CD4-positive, alpha-beta T cell (primary cell): ENCODE measurements at places on chromosomes 11 and 22.

- no peak for DNase-seq
Observed at GRCh38 chr11:64568041-64568571, 22.9 kb upstream of the SLC22A12 start.

GRCh38 chr11:101807531-101807930, 107.3 kb upstream of the CEP126 start:
- no peak for DNase-seq

- DNase-seq, result no peak
Observed at GRCh38 chr11:128210148-128210940, 377.0 kb downstream of the ETS1 start.

DNA sequence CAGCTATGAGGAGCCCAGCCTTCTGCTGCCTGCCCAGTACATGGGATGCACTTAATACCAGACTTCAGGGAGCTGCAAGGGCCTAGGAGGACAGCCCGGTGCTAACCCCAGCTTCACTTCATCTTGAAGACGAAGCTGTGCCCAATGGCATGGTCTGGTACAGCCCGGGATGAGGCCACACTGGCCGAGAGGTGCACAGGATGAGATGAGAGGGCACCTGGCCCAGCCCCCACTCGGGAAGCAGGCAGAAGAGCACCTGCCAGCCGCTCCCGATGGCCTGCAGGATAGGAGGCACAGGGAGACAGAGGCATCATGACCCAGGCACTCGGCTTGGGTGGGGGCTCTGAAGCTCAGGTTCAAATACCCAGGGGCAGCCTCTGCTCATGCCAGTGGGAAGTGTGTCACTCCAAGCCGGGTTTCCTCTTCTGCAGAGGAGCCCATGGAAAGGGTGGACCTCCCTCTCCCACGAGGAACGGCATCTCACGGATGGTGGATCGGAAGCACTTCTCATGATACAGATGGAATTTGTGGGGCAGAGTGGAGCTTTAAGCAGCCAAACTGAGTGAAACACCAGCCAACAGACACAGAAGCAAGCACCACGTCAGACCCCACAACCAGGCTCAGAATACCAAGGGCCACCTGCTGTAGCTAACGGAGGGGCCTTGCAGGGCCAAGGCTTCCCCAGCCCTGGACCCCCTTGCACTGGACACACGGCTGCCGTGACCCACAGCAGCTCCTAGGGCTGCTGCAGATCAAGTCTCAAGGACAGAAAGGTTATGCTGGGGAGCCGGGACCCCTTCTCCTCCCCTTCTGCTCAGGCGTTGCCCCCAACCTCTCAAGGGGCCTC, 875.2 kb downstream of the BRD1 start:
- no peak for DNase-seq

DNA sequence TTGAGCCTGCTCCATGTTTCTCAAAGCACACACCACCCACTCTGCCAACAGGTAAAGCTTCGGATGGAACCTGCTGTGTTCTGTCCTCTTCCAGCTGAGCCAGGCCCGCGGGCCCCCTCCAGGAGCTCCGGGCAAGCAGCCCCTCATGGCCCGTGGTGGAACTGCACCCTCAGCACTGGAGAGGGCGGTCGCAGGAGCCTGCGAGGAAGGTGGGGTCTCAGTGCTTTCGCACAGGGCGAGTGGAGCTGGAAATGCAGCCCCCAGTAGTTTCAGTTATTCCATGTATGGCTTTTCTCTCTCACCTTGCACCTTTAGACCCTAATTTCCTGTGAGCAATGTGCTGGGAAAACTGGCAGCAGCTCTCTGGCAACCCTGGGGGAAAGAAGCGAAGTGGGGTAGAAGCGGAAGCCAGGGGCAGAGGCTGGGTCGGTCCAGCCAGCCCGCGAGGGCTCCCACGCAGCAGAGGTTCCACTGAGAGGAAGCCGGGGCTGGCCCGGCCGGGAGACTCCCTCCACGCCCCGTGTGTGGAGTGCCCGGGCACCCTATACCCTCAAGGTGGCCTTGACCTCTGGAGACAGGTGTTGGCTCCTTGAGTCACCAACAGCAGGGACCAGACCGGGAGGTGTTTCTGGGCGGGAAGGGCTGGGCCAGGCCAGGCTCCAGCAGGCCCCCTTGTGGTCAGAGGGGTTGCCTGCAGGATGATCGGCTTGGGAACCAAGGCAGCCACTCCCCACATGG, 119.9 kb upstream of the TMEM45B start:
- peak; percentile 70 for DNase-seq

DNA sequence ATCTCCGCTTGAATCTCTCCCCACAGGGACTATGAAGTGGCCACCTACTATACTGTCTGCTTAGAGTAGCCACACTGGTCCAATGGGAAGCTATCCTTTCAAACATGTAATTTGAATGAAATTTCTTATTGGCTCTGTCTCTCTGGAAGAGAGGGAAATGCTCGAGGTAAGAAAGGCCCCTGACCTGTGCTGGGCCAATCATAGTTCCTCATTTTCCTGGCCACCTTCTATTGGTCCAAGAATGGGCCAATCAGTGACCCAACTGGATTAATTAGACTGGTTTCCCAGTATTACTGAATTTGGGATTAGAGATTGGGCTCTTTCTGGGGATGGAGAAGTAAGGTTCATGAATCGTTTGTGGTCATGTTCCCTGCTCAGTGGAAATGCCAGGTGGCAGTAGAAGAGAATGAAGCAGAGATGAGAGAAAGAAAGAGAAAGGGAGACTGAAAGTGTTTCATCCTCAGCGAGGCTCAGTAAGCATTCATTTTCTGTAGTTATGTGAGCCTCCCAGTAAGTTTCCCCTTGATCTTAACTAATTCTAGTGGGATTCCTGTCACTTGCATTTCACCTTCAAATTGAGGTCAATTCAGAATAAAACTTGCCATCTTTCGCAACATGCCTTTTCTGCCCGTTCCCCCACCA, 8.4 kb upstream of the MMP20 start:
- no peak for DNase-seq

DNA sequence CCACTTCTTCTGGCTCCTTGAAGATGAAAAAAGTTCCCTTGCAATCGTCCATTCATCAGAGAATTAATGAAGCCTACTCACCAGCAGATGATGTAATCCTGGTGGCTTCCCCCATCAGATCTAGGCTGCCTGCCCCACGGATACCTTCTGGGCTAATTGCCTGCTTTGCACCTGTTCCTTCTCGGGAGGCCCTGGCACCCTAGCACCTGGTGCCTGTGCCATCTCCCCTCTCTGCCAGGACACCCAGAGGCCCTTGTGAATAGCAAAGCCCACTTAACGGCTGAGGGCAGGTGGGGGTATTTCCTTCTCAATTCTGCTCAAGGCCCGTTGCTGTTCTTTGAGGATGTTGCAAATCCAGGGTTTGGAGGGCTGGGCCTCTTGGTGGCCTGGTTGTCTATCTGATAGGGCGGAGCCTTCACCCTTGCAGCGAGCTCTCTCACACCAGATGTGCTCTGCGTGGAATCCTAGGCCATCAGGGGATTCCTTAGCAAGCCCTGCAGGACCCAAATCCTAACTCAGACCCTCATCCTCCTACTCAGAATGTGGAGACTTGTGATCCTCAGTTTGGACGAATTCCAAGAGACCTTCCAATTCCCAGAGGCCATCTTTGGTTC, at the start of gene LMO2:
TSS of gene LMO2 (minus strand) at position 363 of the 614 bp plus-strand sequence. CDS start 22,360 bp downstream, outside the sequence.
- no peak for DNase-seq

GRCh38 chr11:19892387-19892786, 179.8 kb downstream of the NAV2 start:
- DNase-seq, result no peak

- no peak for DNase-seq
Observed at GRCh38 chr11:123363556-123363955, 66.5 kb upstream of the GRAMD1B start.

GRCh38 chr11:117096201-117096991, 1.8 kb downstream of the SIK3 start:
- DNase-seq, result peak; percentile 40

GRCh38 chr22:24550028-24550901, 4.7 kb downstream of the GUCD1 start:
- no peak for DNase-seq

DNA sequence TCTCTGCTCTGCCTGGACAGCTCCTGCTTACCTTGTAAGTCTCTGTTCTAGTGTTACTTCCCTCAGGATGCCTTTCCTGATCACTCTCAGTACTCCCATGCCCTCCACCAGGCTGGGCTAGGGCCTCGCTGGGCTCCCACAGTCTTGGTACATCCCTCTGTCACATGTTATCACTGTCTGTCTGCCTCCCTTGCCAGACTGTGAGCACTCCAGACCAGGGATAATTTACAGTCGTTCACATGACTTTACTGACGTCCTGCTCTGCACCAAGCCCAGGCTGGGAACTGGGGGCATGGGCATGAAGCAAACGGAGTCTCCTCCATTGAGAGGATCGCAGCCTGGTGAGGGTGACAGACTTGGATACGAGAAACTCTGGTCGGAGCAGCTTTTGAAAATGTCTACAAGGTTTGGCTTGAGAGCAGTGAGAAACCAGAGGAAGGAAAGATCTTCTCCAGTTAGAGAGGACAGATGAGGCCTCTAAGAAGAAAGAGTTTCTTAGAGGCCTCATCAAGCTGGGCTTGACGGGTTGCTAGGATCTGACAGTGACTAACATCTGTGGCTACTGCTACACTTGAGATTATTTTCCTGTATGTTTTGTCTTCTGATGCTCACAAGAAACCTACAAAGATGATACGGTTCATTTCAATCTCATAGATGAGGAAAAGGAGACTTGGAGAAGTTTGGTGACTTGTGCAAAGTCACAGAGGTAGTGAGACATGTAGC, 12.5 kb downstream of the USP35 start:
- peak; percentile 26 for DNase-seq

- no peak for DNase-seq
Observed at GRCh38 chr22:24039046-24039445, 27.9 kb downstream of the CABIN1 start.

DNA sequence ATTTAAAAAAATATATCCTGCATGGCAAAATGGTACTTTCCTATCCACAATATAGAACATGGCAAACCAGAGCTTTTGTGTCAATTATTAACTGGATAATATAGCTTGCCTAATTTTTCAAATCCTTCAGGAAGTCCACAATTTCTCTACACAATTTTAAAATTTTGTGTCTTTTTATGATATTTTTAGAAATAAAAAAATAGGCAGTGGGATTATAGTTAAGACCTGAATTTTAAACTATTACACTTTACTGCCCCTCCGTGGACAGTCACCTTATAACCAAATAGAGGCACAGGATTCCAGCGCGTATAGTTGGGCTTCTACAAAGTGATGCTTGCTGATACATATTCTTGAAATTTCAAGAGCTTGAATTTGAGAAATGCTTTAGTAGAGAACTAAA, 2.1 kb upstream of the DMC1 start:
- no peak for DNase-seq

GRCh38 chr11:127217452-127218274, 217.1 kb upstream of the KIRREL3 start:
- no peak for DNase-seq

DNA sequence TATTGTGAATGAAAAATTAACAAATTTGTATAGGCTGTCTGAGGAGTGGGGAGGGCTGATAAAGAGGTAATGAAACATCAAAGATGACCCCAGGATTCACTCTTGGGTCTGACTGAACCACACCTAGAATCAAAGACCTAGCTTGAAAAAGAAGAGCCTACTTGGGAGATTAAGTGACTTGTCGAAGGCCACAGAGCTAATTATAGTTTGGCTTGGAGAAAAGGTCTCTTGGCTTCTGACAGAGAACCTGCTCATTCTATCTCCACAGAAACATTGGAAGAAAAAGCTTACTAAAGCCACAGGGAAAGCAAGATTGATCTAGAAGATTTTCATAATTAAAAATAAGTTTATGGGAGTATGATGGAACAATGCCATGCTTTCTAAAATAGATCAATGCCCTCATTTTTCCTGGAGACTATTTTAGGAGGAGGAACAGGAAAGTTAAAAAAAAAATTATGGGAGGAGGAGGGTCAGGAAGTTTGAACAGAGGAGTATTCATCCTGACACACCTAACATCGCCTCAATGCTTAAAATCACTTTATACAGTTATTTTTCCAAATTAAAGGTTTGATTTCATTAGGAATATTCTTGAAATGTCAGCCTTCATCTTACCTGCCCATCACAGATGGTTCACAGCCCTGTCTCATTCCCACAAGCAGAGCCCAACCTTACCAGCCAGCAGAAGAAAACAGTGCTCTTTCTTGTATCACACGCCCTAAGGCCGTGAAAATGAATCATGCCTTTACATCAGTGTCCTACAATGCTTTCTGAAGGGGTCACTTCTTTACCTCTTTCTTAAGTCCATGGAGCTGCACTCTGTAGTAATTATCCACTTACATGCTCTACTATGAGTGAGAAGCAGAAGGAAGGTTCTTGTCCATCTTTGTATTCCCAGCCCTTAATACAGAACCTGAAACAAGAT, 231.1 kb upstream of the MPPED2 start:
- no peak for DNase-seq

- no peak for DNase-seq
Observed at GRCh38 chr11:70861559-70861958, 390.8 kb downstream of the SHANK2 start.

- peak; percentile 59 for DNase-seq
Observed at GRCh38 chr11:75524665-75525432, 892 bp downstream of the GDPD5 start.

- DNase-seq, result no peak
Observed at GRCh38 chr11:4769838-4770237, at the start of gene OR51F1. TSS of gene OR51F1 (minus strand) at chr11:4769938. CDS start at chr11:4769938, 0 bp downstream.

GRCh38 chr11:554428-555226, 5.9 kb downstream of the LMNTD2 start:
- peak; percentile 81 for DNase-seq

DNA sequence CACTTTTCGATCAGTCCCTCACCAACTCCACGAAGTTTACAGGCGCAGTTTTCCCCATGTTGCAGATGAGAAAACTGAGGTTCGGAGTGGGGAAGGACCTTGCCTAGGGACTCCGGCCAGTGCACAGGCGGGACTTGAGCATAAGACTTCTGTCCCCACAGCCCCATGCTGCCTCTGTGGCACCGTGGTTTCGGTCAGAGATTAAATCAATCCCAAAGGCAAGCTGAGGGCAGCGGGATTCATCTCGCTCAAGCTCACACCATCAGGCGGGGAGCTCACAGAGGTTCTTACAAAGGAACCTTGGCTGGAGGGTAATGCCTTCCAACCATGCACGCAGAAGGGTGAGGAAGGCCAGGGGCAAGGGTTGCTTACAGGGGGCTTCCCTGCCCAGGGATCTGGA, 115.5 kb downstream of the PHF21B start:
- DNase-seq, result no peak

- peak; percentile 56 for DNase-seq
Observed at GRCh38 chr22:24758164-24758799, 16.2 kb downstream of the PIWIL3 start.

DNA sequence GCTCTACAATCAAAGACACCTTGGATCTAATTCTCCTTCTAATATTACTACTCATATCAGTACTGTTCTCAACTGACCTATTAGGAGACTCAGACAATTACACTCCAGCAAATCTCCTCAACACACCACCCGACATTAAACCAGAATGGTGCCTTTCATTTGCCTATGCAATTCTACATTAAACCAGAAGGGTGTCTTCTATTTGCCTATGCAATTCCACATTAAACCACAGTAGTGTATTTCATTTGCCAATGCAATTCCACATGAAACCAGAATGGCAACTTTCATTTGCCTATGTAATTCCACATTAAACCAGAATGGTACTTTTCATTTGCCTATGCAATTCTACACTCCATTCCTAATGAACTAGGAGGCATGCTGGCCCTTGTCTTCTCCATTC, 15.3 kb upstream of the APOL3 start:
- no peak for DNase-seq
